ENCODE measurements at places on chromosomes 2 and 18.

DNA sequence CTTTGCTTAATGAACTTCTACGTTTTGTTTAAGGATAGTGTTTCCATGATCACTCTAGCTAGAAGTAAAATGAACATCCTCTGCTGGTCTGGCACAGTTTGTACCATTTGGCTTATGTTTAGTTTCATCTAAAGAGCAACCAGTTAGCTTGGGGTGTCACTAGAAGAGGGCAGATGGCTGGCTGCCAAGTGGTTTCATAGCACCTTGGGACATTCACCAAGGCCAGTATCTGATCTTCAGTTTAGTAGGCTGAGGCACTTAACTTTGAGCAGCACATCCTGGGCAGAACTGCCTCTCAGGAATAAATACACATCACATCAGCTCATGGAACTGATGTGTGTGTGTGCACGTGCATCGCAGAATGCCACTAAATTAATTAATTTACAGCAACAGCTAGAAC, 68.4 kb downstream of the NXPH2 start:
- DNase-seq = no peak

- no peak for DNase-seq
Observed at GRCh38 chr2:9705196-9705595, 74.4 kb upstream of the YWHAQ start.

GRCh38 chr2:136801661-136802060, 36.3 kb downstream of the THSD7B start:
- DNase-seq = no peak

DNA sequence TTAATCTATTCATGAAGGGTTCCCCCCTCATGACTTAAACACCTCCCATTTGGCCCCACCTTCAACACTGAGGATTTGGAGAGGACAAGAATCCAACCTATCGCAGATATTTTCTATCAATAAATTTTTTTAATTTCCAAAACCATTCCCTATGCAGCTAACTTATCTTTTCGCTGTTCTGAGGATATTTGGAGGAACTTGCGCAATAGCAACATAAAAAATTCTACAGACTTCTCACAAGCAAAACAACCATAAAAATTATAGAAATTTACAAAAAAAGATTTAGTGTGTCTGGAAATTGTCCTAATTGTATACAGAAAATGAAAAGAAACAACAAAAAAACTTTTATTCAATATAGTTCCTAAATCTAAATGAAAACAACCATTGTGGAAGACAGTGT, 1472.7 kb upstream of the ZEB2 start:
- DNase-seq = no peak

GRCh38 chr2:126154256-126154785, 501.6 kb upstream of the GYPC start:
- no peak for DNase-seq

DNA sequence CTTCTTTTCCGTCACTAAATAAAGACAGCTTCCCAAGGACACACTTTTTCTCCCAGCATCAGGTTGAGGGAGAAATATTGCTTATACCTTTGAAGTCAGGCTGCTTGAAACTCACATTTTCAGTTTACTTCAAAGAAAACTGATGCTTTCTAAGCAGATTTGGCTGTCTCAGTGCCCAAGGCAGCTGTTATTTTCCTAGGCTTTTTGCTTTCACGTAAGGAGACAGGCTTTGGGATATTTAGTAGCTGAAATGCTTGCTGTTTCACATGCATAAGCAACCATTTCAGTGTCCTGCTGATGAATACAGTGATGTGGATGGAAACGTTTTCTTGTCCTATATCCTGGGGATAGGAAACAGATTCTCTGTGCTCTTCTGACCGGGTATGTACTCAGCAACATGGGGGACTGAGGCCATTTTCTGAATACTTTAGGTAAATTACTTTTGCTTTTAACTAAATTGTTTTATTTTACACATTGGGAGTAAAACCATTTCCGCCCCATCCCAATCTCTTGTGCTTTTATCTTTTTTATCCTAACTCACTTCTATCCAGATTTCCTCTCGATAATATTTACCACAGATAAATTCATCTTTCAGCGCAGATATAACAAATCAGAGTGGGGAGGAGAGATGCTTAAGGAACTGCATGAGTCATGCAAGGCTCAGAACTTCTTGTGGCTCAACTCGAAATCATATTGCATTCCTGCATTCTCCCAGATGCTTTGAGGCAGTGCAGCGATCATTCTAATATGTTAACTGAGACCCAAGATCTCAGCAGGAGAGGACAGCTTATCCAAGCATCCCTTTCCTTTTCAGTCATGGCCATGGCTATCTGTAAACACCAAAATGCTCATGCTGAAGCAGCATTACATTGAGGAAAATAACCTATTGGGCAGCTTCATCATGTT, 22.2 kb downstream of the GALR1 start:
- no peak for DNase-seq

DNA sequence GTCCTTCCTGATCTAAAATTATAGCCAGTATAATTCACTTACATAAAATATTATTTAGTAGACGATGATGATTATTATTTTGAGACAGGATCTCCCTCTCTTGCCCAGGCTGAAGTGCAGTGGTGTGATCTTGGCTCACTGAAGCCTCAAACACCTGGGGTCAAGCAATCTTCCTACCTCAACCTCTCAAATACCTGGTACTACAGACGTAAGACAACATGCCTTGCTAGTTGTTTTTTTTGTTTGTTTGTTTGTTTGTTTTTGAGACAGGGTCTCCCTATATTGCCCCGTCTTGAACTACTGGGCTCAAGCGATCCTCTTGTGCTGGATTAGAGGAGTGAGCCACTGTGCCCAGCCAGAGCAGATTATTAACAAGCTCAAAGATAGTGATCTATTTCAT, 399.1 kb upstream of the ZNF804A start:
- no peak for DNase-seq

DNA sequence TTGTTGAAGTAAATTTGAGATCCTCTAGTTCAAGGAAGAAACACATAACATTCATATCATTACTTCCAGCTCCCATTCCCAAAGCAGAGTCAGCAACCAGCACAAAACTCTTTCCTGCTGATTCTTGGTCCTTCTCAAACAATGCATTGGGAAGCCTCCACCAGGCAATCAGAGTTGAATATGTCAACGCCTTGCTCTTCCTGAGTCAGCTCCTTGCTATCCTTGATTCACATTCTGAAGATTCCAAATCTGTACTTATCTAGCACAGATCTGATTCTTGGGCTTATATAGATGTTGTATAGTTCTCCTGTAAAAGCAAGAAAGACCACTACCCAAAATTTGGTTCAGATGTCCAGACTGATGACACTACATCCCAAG, 29.6 kb downstream of the CFAP210 start:
- DNase-seq = no peak

GRCh38 chr2:219302412-219302968, 6.7 kb downstream of the PTPRN start:
- DNase-seq = no peak

- no peak for DNase-seq
Observed at GRCh38 chr2:122863532-122863931, 1108.1 kb downstream of the TSN start.

- DNase-seq = no peak
Observed at GRCh38 chr2:170054997-170055396, 123.0 kb upstream of the MYO3B start.

GRCh38 chr2:171178993-171179392, 18.3 kb upstream of the TLK1 start:
- no peak for DNase-seq

DNA sequence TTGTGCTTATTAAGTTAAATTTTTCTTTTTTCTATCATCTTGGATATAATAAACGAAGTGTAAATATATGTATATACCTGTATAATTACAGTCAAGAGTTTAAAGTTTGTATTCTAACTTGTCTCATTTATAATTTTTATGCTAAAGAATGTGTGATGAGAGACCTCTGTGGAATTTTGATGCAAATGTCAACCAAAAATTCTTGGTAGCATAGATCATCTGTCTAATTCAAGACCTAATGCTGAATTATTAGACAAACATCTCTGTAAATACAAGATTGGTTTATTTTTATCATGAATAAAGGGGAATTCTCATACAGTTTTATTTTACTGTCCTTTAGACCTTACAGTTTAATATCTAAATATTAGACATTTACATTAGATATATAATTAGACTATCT, 149.2 kb upstream of the VWC2L start:
- no peak for DNase-seq

- DNase-seq = no peak
Observed at GRCh38 chr2:192126426-192126825, 68.3 kb downstream of the TMEFF2 start.

GRCh38 chr18:72848503-72849237, 19.1 kb downstream of the NETO1 start:
- DNase-seq = no peak

- peak; percentile 36 for DNase-seq
Observed at GRCh38 chr2:7773362-7774360, 856.4 kb downstream of the RNF144A start.

GRCh38 chr2:106163948-106164545, 30.1 kb downstream of the UXS1 start:
- no peak for DNase-seq

- no peak for DNase-seq
Observed at GRCh38 chr2:205681401-205682238, 681 bp upstream of the NRP2 start.

DNA sequence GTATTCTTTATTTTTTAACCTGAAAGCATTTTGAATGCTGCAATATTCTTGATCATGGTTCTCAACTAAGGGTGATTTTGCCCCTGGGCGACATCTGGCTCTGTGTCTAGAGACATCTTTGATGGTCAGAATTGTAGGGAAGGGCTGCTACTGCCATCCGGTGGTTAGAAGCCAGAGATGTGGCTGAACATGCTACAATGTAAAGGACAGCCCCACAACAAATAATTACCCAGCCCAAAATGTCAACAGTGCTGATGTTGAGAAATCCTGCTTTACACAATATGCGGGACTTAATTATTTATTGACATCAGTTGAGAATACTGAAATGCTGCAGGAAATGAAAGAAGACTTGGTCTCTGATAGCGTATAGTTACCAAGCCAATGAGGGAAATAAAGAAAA, 37.5 kb upstream of the SERPINB2 start:
- DNase-seq = no peak

GRCh38 chr18:45359275-45360009, 255.8 kb upstream of the SLC14A2 start:
- DNase-seq = no peak

All from femur (tissue), 1 donor.